NCI-H446 (cell line): ENCODE measurements at places on chromosomes 11 and 22.

GRCh38 chr22:32799496-32799895, 2.0 kb upstream of the TIMP3 start:
- no peak for DNase-seq

DNA sequence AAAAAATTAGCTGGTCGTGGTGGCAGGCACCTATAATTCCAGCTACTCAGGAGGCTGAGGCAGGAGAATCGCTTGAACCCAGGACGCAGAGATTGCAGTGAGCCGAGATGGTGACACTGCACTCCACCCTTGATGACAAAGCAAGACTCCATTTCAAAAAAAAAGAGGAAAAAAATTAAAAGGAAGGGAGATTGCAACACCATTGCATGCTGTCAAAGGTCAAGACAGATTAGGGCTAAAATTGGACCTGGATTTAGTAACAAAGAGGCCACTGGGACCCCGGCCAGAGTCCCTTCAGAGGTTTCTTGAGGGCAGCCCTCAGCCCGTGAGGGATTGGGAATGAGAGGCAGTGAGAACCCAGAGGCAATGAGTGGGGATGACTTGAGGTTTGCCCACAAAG, 8.2 kb upstream of the MAFF start:
- no peak for DNase-seq

DNA sequence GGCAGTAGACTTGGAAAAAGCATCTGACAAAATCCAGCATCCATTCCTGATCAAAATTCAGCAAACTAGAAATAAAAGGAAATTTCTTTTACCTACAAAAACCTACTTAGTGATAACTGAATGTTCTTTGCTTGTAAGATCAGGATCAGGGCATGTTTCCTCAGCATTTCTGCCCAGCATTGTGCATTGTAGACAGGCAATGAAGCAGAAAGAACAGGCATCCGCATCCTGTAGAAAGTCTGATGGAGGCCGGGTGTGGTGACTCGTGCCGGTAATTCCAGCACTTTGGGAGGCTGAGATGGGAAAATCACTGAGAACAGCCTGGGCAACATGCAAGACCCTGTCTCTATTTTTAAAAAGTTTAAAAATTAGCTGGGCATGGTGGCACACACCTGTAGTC, 32.5 kb upstream of the PANX2 start:
- no peak for DNase-seq

DNA sequence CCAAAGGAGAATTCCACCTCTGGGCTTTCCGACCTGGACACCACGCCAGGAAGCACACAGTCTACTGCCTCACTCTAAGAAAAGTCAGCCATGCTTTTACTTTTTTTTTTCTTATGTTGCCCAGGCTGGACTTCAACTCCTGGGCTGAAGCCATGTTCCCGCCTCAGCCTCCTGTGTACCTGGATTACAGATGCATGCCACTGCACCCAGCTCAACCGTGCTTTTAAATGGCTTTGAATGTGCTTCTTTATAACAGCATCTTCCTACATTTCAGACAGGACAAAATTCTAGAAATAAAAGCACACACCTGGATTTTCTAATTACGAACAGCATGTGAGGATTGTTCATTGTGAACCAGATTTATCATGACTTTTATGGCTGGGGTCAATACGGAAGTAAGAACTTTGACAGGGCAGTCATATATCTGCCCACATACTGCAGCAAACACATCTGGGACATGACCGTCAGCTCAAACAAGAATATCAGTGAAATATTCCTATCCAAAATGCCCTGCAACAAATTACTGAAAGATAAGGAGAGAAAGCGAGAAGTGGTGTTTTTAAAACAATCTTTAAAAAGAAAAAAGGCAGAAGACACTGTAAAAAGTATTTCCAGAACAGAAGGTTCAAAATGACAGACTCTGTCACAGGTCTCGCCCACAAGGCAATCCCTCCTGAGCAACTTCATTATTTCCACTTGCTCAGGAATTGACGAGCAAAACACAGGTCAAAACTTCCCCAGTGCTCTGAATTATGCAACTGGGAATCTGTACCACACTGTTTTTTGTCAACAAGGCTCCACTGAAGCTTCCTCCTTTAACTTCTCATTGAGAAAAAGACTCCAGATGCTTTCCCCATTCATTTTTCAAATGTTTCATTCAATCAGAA, 42.1 kb downstream of the PACSIN2 start:
- no peak for DNase-seq
